ENCODE measurements at places on chromosomes 7 and 10.

DNA sequence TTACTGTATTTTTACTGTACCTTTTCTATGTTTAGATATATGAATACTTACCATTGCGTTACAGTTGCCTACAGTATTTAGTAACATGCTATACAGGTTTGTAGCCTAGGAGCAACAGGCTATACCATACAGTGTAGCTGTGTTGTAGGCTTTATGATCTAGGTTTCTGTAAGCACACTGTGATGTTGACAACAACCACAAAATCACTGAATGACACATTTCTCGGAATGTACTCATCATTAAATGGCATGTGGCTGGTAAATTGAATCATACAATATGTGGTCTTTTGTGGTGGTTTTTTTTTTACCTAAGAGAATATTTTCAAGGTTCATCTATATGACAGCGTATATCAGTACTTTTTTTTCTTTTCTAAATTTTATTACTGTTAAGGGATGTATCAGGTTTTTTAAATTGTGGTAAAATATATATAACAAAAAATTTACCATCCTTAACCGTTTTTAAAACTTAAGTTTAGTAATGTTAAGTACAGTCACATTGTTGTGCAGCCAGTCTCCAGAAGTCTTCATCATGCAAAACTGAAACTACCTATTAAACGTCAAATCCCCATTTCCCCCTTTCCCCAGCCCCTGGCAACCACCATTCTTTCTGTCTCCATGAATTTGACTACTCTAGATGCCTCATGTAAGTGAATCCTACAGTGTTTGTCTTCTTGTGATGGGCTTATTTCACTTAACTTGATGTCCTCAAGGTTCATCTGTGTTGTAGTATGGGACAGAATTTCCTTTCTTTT is 21.5 kb downstream of the BTAF1 start:
- no peak for DNase-seq

GRCh38 chr7:39043531-39043930 is 65.8 kb downstream of the POU6F2 start:
- no peak for DNase-seq

DNA sequence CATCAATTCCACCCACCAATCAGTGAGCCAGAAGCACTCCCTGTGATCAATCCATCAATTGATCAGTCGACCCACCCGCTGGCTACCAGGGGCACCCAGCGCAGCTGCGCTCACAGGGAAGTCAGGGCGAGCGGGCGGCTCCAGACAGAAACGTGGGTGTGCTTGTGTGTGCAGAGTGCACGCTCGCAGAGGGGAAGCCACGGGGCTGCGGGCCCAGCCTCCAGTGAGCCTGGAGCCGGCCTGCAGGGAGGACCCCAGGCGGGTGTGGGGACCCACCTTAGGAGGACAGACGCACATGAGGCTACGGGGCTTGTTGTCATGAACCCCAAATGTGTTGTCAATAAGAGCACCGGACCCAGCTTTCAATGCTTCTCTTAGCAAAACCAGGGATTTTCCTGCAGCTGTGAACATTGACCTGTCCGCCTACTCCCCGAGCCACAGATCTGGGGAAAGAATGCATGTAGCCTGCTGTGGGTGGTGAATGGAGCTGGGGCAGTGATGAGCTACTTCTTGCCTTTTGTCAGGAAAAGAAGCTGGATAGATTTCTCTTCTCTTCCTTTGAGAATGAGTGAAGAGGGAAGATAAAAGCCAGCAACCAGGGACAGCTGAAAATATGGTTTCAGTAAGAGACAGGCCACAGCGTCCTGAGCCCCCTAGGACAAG is 497.8 kb downstream of the DNAJB6 start:
- DNase-seq: no peak

GRCh38 chr10:13271552-13272163 is 28.2 kb downstream of the PHYH start:
- DNase-seq: peak; percentile 87

- no peak for DNase-seq
These were observed 73.0 kb downstream of the RTKN2 start for GRCh38 chr10:62195675-62195926.

DNA sequence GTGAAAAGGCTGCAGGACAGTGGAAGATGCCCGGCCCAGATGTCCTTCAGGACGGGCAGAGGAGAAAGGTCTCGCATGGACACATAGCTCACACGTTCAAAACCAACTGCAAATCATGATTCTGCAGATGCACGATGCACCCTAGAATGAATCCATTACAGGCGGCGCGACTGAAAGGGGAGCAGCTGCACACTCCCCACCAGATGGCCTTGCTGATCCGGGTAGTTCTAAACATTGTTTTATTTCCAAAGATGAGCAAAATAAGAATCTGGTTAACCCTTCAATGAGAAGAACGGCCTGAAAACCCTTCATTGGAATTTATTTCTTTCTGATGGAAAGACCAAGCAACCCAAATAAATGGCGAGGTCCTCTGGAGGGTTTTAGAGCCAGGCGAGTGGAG is 33.8 kb downstream of the CHST15 start:
- DNase-seq: no peak

GRCh38 chr7:102991077-102991539 is 78.3 kb downstream of the LRRC17 start:
- DNase-seq: no peak

DNA sequence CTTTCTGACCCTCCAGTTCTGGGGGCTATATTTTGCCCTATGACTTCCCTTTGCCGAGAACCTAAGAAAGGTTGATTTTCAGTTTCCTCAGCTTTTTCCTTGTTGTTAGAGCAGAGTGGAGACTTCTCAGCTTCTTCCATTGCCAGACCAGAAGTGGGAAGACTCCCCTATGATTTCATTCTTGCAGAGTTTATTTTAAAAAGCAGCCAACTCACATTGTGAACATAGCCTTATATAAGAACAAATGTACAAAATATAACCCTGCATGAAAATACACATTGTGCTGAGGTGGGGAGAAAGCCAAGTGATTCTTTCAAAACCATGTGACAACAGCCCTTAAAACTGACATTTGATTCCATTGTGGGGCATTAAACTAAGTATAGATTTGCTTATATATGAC is 33.8 kb upstream of the FZD8 start:
- DNase-seq: no peak

GRCh38 chr7:50272808-50273207 is 31.7 kb upstream of the IKZF1 start:
- DNase-seq: no peak

- no peak for DNase-seq
These were observed 67.7 kb upstream of the KMT2E start for GRCh38 chr7:104946338-104946737.

GRCh38 chr7:86950360-86950759 is 109.1 kb downstream of the ELAPOR2 start:
- DNase-seq: no peak

DNA sequence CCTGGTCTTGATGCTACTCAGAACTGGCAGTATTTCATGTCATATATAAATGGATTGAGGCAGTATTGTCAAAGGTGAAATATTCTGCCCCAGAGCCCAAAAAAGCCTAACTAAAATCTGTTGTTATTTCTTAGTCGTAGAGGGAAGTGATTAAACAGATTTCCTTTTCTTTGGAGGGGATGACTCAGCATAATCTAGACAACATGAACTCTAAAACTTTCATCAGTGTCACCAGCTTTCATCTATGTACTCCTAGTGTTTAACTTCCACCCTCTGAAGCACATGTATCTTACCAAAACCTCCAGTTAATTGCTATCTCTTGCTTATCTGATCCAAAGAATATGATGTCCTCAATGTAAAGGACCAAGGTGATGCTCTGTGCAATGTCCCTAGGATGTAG is 97.1 kb upstream of the ARID5B start:
- no peak for DNase-seq

DNA sequence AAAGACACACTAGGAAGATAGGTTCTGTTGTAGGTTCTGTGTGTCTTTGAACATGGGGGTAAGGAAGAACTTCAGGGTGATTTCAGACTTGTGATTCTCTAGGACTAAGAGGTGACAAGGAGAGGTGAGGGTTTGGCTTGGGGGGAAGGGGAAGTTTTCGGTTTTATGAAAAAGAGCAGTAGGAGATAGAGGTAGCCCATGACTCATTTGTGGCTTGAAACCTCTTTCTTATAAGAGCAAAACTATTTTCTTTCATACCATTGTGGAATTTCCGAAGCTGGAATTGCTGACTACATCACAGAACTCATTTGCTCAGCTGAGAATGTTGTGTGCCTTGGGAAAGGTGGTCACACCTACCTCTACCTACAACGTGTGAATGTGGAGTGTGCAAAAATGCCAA is 39.6 kb upstream of the IKZF1 start:
- DNase-seq: no peak

GRCh38 chr7:134140889-134141867 is 14.0 kb downstream of the LRGUK start:
- peak; percentile 59 for DNase-seq

- DNase-seq: no peak
These were observed 21.7 kb downstream of the AMZ1 start for GRCh38 chr7:2709553-2710285.

- DNase-seq: no peak
These were observed 39.9 kb upstream of the CC2D2B start for GRCh38 chr10:95867866-95868265.

GRCh38 chr7:77458786-77459185 is 42.6 kb upstream of the GSAP start:
- no peak for DNase-seq

DNA sequence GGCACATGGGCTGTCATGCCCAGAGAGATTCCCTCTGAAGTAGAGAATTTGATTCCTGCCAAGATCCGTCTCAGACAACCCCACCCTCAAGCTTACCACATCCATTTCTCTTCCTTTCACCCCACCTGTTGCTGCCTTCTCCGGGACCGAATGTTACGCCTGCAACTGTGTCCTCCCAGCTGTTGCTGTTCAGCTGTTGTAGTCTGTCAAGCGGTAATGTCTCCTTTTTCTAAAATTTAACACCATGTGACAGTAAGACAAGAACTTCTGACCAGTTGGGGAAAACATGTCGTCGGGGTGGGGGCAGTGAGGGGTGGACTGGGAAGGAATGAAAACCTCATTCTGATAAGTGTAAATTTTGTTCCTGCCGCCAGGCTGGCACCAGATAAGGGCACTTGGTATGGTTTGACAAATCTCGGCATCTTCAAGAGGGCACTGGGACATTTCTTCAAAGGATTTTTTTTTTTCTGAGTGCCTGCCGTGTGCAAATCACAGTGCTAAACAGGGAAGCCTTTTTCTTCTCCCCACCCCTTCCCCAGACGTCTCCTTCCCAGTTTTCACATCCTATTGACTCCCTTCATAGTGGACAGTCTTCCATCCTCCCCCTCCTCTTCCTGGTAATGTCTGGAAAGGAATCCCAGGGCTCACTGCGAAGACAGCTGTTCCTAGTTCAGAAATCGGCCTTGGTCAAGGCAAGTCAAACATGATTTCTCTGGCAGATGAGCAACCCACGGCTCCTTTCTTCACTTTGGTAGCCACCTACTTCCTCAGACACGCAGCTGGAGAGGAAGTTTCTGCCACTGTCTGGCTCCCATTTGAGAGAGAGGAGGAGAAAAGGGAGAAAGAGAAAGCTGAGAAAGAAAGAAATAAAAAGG is 5.0 kb upstream of the CELF2 start:
- DNase-seq: no peak

DNA sequence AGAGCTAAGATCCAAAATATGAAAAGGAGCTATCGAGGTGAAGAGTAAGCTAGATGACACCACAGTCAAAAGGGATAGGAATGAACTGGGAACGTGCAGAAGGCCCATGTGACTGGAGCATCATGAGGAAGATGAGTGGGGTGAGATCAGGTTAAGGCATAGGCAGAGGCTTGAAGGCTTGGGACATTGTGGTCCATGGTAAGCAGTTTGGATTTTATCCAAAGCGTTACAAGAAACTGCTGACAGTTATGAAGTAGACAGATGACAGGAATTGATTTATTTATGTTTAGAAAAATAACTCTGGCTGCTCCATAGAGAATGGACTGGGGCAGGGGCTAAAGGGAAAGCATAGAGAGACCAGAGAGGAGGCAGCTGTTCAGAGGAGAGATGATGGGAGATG is 18.1 kb upstream of the PANK1 start:
- no peak for DNase-seq

GRCh38 chr10:114577133-114577532 is 80.9 kb downstream of the ABLIM1 start:
- DNase-seq: no peak

Measured in HuH-7.5 (cell line).